Hematopoietic multipotent progenitor cell treated with erythropoietin and hydrocortisone succinate and interleukin-3 and kit ligand, for 8 days (in vitro differentiated cells): ENCODE measurements at places on chromosomes 6 and 20.

DNA sequence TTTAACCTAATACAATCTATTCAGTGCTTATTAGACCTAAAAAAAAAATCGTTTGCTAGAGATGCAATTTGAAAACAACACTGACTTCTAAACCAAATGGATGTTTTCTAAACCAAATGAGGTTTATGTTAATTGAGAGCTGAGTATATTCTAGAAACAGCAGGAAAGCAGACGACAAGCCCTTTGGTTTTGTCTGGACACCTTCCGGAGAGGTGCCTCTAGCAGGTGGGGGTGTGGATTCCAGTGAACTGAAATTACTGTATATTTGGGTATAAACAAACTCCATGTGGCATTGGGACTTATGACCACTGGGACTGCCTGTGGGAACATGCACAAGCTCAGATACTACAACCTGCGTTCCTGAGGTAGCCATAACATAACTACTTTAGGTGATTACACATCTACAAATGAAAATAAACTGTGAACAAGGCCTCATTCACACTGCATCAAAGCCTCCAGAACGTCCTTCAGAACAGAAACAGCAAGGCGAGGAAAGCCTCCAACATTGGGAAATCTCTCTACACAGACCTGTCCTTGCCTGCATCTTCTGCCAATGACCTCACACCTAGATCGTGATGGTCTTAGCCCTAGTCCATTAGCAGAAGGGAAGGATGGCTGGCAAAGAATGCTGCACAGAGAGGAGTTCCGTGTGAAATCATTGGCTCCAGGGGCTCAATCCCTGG, 206.8 kb upstream of the FOXQ1 start:
- no peak for DNase-seq

DNA sequence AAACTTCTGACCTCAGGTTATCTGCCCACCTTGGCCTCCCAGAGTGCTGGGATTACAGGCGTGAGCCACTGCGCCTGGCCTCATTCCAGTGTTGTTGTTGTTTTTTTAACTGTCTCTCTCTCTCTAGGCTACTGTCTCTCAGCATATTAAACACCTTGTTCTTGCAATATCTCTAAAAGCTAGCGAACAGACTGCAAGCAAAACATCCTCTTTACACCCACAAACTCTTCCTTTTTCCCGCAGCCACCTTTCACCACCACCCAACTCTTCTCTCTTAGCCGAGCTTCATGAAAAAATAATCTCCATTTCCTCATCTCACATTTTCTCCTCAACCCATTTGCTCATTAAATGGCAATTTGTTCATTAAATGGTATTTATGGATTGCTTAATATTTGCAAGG, 45.5 kb downstream of the SGK1 start:
- DNase-seq: no peak

GRCh38 chr6:16766836-16767745, 5.8 kb upstream of the ATXN1 start:
- no peak for DNase-seq

DNA sequence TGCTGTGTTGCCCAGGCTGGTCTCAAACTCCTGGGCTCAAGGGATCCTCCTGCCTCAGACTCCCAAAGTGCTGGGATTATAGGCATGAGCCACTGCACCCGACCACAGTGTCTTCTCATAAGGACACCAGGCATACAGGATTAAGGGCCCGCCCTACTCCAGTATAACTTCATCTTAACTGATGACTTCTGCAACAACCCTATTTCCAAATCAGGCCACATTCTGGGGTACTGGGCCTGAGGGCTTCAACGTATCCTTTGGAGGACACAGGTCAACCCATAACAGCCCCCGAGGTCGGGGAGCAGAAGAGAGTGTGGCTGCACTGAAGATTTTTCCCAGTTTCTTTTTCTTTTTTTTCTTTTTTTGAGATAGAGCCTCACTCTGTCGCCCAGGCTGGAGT, 39.7 kb downstream of the SUN5 start:
- DNase-seq: no peak

DNA sequence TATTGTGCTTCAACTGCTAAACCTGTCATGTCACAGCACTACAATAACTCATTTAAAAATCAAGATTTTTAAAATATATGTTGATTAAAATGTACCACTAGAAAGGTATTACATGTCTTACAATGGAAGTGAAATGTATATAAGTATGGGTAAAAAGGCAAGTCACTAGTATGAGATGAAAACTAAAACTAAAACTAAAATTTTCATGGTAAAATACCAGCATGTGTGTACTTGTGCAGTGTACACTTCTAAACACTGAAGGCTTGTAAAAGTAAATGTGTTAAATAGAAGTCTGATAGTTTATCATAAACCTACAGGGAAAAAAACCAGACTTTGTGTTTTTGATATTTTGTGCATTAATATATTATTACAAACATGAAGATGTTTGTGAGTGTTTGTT, 13.7 kb upstream of the TMEM244 start:
- no peak for DNase-seq

GRCh38 chr6:122817766-122818165, 28.7 kb downstream of the SMPDL3A start:
- no peak for DNase-seq

GRCh38 chr6:77962070-77962469, 309.2 kb downstream of the MEI4 start:
- DNase-seq: no peak

- DNase-seq: no peak
Observed at GRCh38 chr6:32718879-32719278, 22.3 kb upstream of the HLA-DQA2 start.

DNA sequence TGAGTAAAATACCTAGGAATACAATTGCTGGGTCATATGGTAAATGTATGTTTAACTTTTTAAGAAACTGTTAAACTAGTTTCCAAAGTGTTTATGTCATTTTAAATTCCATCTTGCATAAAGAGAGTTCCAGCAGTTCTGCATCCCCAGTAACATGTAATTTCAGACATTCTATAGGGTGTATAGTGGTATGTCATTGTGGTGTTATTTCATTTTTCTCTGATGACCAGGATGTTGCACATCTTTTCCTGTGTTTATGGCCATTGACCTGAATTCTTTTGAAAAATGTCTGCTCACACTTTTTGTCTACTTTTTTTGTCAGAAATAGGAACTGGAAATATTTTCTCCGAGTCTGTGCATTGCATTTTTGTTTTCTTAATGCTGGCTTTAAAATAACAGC, 128.9 kb downstream of the TMEM200A start:
- DNase-seq: no peak

DNA sequence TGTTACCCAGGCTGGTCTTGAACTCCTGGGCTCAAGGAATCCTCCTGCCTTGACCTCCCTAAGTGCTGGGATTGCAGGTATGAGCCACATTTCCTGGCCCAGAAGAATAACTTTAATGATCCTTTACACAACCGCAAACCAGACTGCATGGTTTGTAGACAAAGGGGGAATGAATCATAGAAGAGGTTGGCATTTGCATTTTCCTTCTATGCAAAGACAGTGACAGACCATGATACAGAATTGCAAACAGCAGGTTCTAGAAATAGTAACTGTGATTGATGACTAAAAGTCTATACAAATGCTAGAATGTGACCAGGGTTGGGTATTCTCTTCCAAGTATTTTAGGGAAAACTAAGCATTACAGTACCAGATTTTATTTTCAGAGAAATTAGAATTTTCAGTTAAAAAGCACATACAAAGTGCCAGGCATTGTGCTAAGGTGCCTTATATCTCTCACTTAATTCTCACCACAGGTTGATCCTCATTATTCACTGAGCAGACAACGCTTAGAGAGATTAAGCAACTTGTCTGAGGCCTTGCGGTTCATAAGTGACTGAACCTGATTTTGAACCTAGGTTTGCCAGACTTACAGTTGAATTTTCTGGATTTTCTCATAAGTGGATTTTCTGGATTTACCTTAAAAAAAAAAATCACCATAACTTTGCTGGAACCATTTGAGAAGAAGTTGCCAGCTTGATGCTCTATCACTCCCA, 146.6 kb downstream of the ZFAND3 start:
- DNase-seq: no peak

- no peak for DNase-seq
Observed at GRCh38 chr6:163900570-163900969, 486.1 kb downstream of the QKI start.
